ENCODE measurements at places on chromosomes 13 and 19.

DNA sequence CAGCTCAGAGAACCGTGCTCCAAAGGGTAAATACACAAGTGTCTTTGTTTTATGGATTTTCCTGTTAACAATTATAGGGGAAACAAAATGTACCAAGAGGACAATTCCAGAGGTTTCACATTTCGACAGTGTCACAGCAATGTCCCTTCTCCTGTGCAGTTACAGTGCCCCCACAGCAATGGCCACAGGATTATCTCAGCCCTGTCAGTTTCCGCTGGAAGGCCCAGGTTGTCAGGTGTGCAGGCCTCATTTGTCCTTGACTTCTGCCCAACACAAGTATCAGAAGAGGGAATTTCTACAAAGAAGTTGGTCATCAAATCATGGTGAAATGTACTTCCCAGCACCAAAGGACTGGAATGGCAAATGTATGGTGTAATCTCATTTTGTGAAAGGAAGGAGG is 11.2 kb upstream of the N4BP2L2 start:
- no peak for DNase-seq

GRCh38 chr19:29370276-29370675 is 155.5 kb upstream of the VSTM2B start:
- no peak for DNase-seq

GRCh38 chr19:15758379-15758778 is 20.6 kb downstream of the OR10H3 start:
- no peak for DNase-seq

DNA sequence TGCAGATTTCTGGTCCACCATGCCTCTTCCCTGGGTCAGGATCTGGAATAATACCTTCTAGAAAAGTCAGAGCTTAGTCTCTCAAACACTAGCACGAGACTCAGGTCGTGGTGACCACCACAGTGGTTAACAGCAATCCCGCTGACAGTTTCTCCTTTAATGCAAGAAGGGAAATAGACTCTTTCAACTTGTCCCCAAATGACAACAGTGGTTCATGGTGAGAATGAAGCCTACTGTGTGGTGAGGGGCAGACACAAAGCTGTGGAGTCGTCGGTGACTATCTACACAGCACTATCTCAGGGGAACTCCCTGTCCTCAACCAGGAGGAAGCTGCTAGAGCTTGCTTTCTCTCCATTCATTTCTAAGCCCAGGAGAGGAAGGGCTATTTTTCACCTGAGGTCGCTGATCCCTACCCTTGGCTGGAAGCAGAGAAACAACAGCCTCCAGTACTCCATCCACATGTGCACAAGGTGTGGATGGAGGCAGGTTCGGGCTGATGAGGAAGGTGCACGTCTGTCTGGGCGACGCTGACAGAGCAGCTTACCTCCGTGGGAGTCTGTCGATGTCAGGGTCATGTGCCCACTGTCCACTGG is 72.4 kb downstream of the STK24 start:
- DNase-seq: no peak

DNA sequence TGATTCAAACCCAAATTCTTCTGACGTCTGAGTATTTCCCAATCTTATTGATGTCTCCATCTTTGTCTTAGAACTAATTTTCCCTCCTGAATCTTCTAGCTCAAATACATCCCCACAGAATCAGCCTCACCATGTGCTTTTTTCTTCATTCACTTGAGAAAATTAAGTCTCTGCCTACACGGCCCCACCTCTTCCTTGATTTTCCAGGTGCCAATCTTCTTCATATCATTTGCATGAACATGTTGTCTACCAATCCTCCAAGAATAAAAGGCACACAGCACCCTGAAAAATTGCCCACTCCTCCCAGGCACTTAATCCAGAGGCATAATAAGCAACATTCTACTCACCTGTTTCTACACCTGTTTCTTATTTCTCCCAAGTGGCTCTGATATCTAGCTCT is 408.1 kb upstream of the NBEA start:
- DNase-seq: no peak

DNA sequence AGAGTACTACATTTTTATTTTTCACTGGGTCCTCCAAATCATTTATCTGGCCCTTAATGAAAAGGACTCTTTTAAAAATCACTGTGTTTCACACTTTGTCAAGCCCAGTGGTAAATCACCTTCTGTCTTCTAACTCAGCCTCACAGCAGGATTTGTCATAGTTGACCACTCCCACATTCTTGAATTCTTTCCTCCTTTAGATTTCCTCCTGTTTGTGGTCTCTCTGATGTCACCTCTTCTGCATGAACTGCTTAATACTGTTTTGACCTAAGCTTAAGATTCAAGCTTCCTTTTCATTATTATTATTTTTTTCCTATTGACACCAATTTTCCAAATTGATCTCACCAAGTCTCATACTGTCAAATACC is 899.8 kb upstream of the MIR17HG start:
- no peak for DNase-seq

DNA sequence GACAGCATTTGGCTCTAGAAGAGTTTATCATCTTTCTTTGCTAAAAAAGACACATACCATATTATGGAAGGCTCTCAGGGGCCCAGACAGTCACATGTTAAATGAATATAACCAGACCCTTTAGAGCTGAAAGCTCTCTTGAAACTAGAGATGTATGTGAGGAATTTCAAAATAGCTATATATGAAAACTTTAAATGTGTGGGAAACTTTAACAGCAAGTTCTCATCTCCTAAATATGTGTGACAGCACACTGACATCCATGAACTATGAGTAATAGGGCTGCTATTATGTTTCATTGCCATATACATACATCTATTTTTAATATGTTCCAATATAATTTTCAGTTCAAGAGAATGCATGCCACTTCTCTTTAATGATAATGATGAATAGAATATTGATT is 509.5 kb downstream of the GPC6 start:
- no peak for DNase-seq

DNA sequence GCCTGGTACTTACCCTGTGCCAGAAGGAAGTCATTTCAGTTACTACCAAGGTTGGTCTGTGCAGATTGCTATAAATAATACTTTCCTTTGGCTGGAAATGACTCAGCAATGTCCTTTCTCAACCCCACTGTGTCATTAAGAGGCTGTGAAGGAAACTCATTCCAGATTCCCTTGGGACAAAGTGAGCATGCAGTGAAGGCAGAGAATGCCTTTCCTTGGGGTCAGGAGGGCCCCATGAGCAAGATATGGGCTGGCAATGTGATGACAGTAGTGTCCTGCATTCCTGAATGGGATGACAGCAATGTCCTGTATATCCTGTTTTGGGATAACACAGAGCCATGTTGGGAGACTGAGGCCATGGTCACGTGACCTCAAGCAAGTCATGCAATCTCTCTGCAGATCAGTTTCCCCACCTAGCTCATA is 213.1 kb upstream of the TMTC4 start:
- DNase-seq: no peak

DNA sequence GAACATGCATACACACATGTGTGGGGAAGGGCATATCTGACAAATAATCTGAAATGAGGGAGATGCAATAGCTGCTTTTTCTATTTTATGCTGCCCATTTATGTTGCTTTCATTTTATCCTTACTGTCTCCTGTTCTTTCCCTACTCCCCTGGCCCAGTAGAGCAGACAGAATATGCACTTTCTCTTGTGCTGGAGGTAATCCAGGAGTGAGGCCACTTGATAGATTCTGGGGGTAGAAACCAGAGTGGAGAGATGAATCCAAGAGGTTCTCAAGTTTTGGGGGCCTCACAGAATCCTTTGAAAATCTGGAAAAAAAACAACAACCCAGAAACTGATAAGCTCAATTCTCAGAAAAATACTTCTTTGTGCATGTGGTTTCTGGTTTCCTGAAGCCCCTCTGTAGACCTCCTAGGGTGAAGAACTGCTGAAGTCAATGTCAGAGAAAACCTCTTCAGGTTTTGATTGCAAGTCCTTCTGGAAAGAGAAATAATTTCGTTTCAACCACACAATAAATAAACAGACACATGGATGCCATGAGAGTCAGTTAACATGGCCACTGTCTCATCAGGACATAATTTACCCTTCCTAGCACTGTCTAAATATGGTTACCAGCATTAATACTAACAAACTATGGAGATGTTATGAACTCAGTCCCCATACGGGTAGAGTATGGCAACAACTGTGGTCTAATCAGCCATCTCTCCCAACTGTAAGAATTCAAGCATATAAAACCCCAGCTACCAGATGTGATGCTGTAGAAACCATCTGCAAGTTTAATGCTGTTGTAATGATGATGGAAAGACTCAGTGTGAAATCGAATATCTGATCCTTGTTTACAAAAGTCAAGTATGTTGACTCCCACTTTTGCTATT is 355.6 kb downstream of the SLC7A1 start:
- no peak for DNase-seq

- DNase-seq: peak; percentile 70
Observed at GRCh38 chr19:39390451-39390750, 505 bp downstream of the PAF1 start.

DNA sequence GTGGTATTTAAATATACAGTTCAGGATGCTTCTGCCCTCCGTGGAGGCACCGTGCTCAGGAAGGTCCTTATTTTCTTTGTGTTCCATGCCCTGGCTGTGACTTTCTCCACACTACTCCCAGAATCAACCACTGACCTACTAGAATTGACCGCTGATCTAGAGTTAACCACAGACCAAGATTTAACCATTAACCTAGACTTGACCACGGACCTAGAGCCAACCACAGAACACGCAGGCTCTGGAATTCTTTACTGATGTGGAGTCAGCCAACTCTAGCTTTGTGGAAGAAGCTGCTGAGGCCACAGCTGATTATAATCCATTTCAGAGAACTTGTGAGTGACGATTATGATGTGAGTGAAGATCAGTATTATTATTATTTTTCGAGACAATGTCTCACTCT is 18.0 kb downstream of the GTF2F2 start:
- no peak for DNase-seq

DNA sequence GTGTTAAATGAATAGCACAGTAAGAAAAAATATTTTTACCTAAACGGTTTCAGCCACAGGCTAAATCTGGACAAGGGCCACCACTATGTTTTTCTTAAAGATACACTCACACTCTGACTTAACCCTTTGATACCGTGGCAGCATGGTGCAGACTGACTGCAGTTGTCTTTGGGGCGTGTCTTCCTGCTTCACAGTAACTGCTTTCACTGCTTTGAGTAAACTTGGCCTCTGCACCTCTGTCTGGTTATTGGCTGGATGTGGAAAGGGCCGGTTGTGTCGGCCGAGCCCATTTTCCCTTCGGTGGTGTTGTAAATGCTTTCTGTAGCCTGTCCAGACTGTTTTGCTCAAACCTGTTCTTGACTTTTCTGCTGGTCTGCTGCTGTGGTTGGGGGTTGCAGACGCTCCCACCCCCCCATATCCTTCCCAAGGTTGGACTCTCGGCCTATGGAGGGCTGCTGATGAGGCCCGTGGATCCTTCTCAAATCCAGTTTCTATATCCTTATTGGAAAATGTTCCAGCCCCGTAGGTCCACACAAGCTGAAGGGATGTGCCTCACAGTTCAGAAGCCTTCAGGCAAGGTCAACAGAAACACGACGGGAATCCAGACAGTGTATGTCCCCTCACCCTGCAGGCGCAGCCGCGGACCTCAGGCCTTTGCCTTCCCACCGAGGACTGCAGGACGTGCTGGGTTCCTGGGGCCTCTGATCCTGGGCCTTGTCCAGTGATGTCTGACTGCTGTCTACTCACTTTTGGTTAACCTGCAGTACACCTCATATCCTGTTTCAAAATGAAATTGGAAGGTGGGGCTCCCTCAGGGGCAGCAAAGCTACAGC is 90.2 kb upstream of the RNF113B start:
- no peak for DNase-seq

DNA sequence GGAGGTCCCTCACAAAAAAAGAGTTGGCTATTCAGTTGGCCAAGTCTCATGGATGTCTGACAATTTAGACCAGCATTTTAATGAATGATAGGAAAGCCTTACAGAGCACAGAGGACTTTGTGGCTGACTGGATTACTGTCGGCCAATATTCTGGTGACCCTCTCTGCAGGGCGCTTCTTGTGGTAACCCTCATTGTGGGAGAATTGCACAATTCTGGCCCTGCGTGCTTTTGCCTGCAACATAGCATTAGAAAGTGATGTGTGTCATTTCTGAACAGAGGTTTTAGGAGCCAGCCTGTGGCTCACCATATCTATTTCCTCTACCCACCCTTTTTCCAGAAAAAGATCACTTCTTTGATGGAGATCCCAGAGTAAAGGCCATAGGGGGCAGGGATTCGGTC is 71.4 kb downstream of the EFNB2 start:
- DNase-seq: no peak

- no peak for DNase-seq
Observed at GRCh38 chr19:47232422-47233211, 1.6 kb upstream of the BBC3 start.

DNA sequence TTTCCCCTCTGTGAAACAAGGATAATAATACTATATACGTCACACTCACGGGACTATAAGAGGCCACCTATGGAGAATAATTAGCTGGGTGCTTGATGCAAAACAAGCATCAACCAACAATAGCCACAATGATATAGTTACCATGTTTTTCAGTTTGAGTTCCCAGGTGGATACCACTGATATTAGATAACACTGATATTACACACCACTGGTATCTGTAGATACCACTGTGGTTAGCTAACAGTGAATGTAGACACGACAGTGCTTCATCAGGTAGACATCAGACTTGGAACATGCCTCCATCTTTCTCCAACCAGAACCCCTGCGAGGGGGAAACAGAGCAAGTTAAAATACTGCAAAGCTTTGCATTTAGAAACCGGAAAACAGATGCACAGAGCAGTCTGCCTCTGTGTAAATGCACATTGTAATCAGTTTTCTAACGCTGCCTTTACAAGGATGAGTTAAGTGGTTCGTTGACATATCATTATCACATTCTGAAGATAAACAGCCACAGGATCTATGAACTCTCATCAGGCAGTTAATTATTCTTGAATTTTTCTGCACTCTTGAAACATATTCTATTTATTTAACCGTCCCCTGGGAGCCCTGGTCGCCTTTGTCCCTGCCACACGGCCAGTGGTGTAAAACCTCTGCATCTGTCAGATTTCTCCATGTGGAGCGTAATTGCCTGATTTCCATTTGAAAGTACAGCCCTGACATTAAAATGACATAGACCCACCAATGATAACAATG is 80.7 kb downstream of the RNASEH2B start:
- no peak for DNase-seq

- DNase-seq: no peak
Observed at GRCh38 chr13:97058391-97058790, 64.1 kb upstream of the OXGR1 start.

Measured in activated CD8-positive, alpha-beta memory T cell treated with anti-CD3 and anti-CD28 coated beads for 4 hours (primary cell).